ENCODE measurements at places on chromosomes 7 and 10.

DNA sequence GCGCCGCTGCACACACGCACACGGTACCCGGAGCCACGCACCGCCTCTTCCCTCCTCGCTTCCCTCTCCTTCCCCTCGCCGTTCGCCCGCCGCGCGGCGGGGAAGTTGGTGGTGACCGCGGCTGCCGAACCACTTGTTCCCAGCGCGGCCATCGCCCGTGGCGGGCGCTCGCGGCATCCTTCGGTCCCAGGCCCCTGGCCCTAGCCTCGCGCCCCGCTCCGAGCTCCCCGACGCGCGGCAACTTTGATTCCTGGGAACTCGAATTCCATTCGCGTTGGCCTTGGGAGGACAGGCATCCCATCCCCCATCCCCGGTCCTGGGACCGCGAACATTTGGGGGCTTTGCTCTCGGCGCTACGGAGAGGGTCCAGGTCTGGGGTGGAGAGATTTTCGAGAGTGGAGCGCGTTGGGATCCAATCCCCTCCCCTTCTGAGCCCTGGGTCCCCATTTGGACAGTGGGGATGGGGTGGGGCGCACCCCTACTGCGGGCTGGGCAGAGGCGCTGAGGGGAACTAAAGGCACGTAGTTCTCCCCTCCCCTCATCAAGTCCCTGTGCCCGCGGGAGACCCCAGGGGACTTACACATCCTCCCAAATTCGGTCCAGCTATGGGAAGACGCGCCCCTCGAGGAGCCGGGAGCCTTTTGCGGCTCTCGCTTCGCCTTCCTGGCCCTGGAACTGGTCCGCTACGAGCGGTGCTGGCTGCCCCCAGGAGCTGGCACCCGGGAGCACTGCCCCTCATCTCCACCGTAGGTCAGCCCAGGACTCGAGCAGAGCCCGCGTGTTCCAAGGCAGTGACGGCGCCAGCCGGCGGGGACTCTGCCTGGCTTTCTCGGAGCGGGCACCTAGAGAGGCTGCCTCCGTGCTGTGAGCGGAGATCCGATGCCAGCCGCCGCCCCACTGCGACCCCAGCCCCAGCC, 834 bp downstream of the CDH23 start:
- DNase-seq = no peak

- DNase-seq = no peak
Observed at GRCh38 chr10:14880229-14880628, 1.6 kb downstream of the SUV39H2 start.

DNA sequence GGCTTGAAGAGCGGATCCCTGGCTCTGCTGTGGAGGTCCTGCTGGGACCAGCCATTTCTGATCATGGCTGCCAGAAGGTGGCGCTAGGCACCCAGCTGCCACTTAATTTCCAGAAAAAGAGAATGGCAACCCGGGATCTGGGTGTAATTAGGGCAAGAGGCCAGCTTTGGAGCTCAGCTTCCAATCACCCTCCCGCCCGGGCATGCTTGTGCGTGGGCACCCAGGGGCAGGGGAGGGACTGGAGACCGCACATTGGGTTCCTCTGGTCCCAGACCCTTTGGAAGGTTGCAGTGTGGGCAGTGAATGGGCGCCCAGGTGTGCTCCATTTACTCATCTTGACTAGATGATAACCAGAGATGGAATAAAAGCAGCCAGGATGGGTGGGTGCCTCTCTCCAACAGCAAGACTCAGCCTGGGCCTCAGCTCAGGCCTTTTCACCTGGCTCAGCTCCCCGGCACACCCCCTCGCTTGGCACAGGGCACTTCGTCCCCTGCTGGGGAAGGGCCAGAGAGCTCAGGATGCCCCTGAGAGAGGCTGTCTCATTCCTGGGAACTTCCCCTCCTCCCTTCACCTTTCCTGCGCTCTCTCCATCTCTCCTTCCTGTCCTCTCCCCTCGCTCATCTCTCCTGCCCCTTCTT, 14.7 kb downstream of the FAM241B start:
- no peak for DNase-seq

DNA sequence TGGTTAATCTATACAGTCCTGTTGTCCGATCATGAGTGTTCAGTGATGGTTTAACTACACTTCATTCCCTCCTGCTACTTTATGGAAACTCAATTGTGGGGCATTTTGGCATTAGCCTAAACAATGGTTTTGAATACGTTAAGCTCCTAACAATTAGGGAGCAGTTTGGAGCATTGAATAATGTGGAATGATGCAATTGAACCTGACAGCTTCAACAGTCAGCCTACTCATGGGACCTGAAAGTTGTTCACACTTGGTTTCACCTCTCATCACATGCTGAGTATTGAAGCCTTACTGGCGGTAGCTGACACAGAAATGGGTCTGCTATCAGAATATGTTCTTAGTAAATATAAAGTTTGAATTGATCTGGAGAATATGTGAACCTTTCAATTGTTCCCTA, 186.1 kb downstream of the MLLT10 start:
- DNase-seq = no peak

DNA sequence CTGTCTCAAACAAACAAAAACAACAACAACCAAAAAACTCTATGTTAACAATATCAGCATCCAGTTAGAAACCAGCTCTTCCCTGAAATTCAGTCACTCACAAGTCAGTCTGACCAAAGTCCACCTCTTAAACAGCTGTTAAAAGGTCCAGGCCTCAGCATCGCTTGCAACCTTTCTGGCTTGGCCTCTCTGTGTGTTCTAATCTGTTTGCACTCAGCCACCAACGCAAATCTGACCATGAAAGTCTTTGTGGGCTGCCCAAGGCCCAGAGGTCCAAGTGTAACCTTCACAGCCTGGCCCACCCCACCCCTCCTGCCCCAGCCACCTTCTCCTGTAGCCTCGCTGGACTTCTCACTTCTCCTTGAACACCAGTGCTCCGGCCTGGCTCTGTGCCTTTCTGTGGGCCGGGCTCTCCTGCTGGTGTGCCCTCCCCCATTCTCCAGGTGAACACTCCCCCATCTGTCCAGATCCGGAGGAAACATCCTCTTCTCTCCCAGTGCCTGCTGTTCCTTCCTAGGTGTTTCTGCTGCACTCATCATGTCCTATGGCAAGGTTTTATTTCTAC, 72.2 kb upstream of the EFCAB10 start:
- no peak for DNase-seq

GRCh38 chr10:21507150-21507549, 18.3 kb downstream of the SKIDA1 start:
- no peak for DNase-seq

DNA sequence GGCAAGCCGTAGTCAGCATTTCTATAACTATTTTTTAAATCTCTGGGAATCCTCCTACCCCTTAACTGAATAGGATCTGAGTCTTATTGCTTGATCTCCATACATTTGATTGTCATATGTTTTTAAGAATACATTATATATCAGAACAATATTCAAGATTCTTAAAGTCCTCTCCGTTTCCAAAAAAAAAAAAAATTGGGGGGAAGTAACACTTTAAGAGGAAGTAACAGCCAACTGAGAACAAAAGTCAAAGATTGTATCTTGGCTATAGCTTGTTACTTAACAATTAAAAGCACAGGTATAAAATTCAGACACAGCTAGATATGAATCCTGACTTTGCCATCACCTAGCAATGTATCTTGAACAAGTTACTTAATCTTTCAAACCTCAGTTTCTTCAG, 169.9 kb upstream of the ADO start:
- DNase-seq = no peak

DNA sequence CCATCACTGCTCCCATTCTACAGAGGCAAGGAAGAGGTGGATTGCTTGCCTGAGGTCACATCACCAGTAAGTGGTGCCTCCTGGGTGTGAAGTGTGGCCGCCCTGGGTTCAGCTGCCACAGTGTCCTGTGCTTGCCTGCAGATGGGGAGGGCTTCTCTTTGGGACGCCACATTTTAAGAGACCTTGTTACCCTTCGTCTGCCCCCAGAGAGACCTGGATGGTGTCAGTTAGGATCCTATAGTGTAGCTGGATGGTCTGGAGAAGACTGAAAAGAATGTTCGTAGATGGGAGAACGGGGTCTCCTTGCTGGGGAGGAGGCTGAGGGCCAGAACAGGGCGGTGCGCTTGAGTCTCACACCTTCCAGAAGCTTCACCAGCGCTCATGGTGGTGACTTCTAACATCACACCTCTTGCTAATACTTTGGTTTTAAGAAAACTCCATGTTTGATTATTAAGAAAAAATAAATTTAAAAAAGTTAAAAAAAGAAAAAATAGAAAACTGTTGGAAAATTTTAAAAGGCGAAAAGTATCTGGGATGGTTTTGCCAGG, 2.3 kb downstream of the DOCK1 start:
- no peak for DNase-seq

- no peak for DNase-seq
Observed at GRCh38 chr7:29045258-29046086, 87.3 kb upstream of the TRIL start.

Measured in natural killer cell (primary cell).